ENCODE measurements at places on chromosomes 3 and 15.

DNA sequence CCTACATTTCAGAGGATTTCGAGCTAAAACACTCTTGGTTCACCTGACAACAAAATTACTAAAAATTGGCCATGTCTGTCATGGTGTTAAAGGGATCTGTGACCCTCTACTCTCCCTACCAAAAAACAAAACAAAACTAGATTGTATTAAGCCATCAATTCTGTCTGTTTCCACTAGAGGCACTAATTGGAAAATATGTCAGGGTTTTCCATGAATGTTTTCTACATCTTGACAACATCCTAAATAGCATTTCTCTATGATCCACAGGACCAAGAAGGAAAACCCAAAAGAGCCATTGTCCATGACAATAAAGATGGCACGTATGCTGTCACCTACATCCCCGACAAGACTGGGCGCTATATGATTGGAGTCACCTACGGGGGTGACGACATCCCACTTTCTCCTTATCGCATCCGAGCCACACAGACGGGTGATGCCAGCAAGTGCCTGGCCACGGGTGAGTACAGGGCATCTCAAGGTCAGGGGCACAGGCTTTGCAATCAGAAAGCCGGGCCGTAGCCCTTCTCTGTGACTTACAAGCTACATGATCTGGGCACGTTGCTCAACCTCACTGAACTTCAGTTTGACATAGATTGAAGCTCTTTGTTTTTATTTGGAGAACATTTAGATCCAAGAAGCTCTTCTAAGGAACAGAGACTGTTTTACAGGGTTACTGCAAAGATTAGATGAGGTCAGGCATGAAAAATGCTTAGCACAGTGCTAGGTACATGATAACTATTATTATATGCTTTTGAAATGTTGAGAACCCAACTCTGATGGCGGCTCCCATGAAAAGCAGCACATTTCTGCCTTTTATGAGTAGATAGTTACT, 74.8 kb downstream of the DNASE1L3 start:
- DNase-seq, result no peak

DNA sequence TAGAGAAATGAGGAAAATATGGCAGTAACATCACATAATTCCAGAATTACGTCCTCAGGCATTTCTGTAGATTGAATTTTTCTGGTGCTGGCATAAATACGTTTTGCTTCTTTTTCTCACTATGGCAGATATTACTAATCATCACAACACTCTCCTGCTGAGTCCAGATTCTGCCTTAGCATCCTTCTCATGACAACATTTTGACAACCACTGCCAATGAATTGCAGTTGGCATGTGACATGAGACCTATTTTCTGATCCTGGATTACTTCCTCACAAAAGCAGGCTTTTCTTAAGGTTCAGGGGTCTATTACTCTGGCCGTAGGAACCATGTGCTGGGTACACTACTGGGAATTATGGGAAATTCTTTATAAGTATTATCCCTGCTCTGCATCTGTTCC, 22.5 kb upstream of the ARL6 start:
- no peak for DNase-seq

DNA sequence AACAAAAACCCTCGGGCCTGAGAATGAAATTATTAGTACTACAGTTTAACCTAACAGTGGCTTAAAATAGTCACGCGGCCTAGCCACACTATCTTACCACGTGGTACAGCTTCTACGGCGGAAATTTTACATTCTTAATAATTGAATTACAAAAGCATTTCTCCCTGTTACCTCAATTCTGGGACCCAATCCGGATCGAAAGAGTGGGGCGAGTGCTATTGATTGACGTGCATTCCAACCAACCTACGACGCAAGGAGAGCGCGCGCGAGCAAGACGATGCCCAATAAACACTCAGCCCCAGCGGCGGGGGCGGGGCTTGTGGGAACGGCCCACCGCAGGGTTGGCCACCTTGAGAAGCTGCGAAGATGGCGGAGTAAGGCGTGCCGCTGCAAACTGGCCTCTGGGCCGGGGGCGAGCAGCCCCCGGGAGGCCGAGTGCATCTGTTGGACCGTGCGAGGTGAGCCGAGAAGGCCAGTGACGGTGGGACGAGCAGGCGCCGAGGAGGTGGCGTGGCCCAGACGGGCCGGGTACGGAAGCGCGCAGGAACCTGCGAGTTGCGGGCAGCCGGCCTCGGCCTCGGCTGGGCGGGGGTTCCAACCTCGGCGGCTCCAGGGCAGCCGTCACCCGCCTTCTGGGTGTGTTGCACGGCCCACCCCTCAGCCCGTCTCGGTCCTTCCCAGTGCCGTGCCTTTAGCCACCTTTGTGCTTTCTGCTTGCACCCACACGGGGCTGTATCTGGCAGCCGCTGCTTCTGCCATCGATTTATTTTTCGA, 48.6 kb downstream of the OIP5 start:
- DNase-seq, result peak; percentile 92

GRCh38 chr3:195184716-195185421, 86.1 kb downstream of the XXYLT1 start:
- DNase-seq, result no peak

- no peak for DNase-seq
Observed at GRCh38 chr3:38455639-38456430, 2.1 kb downstream of the ACVR2B start.

- DNase-seq, result no peak
Observed at GRCh38 chr15:91426412-91426811, 326.4 kb downstream of the SV2B start.

DNA sequence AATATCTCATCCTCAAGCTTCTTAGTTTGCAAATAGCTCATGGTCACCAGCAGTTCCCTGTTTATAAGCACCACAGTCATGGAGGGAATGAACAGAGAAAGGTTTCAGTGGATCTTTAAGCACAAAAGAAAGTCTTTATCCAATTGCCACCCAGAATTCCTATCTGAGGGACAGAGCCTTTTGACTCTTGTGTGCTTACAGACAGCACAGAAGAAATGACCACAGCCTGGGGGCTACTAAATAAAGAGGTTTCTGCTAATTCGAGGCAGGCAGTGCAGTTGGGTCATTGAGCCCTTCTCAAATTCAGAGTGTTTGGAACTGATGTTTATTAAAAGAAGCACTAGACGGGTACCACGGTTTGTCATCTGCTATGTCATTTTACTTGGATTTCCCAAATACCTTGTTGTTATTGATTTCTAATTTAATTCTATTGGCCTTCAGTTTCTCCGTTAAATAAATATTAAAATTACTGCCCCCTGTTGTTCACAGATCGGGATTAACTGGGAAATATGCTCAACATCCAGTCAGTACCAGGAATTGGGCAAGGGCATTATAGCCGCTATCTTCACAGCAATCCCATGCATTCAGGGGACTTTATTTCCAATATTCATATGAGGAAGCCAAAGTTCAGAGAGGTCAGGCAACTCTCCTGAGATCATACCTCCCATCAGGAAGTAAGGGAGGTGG, 3.6 kb downstream of the PRICKLE2 start:
- no peak for DNase-seq

- DNase-seq, result no peak
Observed at GRCh38 chr15:77656294-77656693, 23.6 kb upstream of the LINGO1 start.

GRCh38 chr15:96088650-96089049, 241.8 kb upstream of the NR2F2 start:
- DNase-seq, result no peak

- no peak for DNase-seq
Observed at GRCh38 chr15:70608144-70608543, 155.2 kb downstream of the UACA start.

GRCh38 chr3:5123937-5124336, 1.8 kb downstream of the ARL8B start:
- DNase-seq, result no peak

DNA sequence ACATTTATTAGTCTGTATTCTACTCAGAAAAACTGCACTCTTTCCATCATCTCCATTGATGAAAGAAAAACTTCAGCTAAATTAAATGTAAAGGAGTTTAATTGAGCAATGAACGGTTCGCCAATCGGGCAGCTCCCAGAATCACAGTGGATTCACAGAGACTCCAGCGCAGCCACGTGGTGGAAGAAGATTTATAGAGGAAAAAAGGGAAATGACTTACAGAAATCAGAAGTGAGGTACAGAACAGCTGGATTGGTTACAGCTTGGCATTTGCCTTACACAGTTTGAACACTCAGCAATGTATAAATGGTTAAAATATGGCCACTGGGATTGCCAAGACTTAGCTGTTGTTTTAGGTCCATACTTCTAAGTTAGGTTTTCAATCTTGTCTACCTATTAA, 2.8 kb upstream of the SUCLG2 start:
- no peak for DNase-seq

DNA sequence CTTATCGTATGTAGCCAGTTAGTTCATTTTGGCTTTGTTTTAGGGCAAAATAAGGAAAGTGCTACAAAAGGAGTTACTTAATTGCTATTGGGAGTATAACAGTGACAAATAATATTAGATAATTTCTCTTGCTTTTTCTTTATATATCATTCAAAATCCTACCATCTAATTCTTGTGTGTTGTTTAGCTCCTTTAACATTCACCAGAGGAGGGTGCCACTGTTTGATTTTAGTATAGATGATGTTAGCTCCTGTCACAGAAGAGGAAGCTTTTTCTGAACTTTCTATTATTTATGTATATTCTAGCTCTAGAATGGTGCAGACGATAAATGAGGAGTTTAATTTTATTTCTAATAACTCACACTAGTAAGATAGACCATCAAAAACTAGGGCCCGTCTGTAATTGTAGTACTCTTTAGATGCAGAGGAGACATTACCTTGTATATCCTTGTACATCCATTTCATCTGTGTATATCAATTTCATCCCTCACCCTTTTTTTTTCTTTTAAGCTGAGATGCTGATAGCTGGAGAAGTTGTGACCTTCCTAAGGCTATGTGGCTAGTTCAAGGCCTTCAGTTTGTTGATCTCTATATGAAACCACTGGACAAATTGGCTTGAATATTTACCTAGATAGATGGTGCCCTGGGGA, 3.0 kb downstream of the PPM1L start:
- DNase-seq, result no peak

- DNase-seq, result no peak
Observed at GRCh38 chr15:74504836-74505235, 36.2 kb upstream of the ARID3B start.

DNA sequence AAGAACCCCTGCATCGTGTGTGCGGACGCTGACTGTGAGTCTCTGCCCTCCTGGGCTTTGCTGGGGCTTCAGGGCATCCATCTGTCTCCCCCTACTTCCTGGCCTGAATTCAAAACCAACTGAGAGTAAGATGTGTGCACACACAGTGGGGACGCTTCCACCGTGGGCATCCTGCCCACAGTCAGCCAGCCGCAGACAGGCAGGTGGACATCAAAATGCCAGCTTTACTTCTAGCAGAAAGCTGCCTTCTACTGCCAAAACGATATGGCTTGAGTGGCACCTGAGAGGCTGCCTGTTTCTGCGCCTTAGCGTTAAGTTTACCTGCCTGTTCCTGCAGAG, 18.5 kb downstream of the ALDH1A3 start:
- no peak for DNase-seq

- no peak for DNase-seq
Observed at GRCh38 chr3:142801746-142802145, 77.9 kb downstream of the TRPC1 start.

DNA sequence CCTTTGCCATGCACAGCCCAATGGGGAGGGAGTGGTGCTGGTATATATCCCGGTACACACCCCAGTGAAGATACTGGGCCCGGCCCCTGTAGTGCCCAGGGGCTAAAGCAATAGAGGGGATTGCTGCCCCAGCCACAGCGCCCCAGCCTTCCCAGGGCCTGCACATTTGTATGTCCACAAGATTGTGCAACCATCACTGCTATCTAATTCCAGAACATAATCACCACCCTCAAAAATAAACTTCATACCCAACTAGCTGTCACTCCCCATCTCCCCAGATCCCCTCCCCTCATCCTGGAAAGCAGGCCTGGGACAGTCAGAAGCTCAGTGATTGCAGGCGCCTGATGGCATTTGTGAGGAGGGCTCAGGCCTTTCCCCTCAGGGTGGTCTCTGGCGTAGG, 13.5 kb downstream of the GNAI2 start:
- DNase-seq, result no peak

GRCh38 chr3:162956711-162957110, 1460.1 kb downstream of the OTOL1 start:
- no peak for DNase-seq

DNA sequence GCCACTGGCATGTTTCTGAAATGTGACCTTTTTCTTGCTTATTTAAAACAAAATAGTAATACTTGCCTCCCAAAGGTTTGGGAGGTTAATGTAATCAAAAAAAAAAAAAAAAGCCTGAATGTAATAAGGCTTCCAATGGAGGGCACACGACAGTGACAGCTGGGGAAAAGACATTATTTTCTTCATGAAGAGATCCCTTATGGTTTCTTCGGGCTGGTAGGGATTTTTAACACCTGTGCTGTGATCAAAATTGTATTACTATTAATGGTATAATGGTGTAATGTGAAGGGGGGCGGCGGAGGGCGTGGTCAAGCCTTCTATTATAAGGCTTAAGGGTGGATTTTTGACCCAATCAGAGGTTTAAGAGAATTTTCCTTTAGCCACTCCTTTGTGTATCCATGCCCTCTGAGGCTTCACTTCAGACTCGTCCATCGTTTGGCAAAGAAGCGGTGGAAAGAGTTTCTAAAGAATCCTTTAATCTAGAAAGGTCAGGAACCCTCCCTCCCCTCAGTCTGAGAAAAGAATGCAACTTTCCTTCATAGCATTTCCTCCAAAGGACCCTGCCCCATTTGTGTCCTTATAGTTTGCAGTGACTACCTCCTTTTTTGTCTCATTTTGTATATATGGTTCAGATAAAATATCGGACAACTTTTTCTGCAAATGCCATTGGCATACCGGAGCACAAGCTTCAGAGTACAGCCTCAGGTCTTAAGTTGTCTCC, 89.5 kb upstream of the CHD2 start:
- peak; percentile 45 for DNase-seq

DNA sequence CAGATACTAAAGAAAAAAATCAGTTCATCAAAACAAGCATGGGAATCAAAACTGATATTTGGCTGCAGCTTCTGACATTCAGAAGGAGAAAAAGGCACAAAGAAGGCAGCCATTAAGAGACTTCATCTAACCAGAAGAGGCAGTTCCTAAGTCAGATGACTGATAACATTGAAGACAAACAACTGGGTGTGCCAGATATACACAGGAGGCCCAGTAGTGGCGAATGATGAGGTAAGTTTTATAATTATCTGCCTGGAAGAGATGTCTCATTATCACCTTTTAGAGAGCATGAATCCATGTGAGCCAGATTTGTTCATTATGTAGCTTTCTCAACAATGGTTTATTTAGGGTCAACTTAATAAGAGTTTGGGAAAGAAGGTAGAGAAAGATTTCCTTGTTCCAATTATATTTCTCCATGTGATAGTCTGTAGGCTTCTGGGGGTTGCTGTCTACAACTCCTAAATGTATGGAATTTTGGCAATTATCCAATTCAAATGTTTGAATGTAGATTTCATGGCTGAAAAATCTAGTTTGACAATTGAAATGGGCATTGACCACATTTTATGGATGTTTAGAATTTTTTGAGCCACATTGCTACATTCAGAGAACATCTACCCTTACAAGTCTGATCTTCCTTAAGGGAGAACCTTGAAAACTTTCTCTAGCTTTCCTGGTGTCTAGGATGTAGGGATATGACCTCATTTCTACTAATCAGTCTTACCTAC, 50.4 kb upstream of the RASGRF1 start:
- DNase-seq, result no peak

Measured in NCI-H1105 (cell line).